ELR (cell line): ENCODE measurements at places on chromosomes 16 and 17.

- no peak for DNase-seq
These were observed 166.2 kb upstream of the KCNJ16 start for GRCh38 chr17:69908626-69909368.

DNA sequence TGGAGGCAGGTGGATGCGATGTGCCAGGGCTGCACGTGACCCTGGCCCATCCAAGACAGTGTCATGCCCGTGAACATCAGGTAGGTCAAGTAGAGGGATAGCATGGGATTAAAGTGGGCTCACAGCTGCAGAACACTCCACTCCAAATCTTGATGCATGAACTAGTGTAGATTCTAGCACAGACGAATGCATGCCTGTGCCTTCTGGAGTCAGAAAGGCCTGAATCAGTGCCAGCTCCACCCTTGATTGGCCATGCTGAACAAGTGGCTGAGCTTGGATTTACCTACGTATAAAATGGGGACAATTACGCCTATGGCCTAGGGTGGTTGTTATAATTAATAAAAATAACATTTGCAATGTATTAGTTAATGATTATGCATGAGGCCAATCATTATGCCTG lies 10.6 kb downstream of the IRX3 start:
- DNase-seq: no peak

- no peak for DNase-seq
These were observed 503.4 kb upstream of the CDH8 start for GRCh38 chr16:62539657-62540056.

DNA sequence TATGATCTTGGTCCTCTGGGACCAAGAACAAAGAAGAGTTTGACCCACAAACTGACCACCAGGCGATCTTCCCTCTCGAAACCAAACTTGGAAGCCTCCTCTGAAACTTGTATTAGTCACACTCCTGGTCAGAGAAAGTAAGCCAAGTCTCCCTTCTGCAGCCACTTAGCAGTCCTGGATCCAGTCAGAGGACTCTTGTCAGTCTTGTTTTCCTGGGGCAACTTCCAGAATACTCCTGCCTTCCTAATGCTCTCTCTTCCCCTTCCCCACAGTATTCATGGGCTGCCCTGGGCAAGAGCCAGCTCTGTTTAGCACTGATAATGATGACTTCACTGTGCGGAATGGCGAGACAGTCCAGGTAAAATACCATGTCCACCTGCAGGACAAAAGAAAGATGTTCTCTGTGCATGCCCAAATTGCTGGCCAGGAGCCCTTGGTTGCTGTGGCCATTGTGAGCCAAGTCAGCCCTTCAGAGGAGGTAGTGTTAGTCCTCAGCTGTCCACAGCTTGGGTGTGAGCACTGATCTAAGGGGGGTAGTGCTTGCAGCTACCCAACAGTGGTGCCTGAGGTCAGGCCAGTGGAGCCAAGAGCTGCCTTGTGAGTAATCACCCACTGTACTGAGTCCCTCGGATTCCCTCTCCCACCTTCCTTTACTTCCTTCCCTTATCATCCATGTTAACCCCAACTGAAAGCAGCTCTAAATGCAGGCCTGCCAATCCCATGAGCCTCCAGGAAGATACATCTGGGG lies 31.2 kb downstream of the CDH3 start:
- peak; percentile 28 for DNase-seq

GRCh38 chr17:36942631-36943125 lies 5.4 kb downstream of the LHX1 start:
- DNase-seq: no peak

DNA sequence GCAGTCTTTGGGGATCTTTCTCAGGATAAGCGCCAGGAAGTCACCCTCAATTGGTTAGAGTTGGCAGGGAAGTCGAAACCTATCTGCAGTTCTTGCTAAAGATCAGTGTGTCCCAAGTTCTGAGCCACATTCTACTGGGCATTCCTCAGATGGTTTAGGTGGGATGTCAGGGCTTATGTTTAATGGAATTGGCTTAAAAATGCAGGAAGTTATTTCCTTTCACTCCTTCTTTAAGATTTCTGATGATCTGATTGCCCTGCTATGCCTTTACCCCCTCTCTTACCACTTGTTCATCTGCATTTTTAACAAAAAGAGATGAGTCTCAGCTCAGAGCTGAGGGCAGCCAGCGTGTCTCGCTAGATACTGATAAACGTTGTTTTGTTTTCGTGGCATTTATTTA lies 30.8 kb downstream of the FOXL1 start:
- peak; percentile 91 for DNase-seq

DNA sequence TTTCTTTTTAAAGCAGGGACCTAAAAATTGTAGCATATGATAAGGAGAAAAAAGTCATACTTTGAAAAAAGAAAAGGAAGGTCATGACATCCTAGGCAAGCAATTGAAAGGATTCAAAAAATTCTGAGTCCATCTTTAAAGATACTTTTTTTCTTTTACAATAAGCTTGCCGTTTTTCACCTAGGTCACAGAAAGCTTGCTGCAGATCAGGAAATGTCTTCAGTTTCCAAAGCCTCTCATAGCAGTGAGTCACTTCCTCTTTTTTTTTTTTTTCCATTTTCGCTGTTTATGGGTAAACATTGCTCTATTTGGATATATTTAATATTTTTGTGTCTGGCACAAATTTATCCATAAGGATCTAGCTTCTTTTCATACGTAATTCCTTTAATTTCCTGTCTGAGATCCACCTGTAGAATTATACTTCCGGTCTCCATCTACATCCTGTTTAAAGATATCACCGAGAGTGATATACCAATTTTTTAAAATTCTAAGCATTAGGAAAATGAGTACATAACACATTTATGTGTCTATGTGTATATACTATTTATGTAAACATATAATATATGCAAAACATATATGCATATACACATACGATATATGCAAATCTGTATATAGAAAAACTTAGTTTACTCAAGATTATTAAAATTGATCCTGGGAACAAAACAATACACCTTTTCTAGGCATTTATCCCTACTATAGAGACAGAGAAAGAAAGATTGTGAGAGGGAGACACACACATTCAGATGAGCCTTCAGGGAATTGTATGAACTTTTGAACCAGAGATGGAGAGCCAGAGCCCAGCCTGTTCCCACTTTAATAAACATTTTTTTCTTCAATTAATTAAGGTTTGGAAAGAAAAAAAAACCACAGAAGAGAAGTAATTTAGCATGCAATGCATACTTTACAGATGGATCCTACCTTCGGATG lies 134.4 kb downstream of the SKAP1 start:
- peak; percentile 73 for DNase-seq

DNA sequence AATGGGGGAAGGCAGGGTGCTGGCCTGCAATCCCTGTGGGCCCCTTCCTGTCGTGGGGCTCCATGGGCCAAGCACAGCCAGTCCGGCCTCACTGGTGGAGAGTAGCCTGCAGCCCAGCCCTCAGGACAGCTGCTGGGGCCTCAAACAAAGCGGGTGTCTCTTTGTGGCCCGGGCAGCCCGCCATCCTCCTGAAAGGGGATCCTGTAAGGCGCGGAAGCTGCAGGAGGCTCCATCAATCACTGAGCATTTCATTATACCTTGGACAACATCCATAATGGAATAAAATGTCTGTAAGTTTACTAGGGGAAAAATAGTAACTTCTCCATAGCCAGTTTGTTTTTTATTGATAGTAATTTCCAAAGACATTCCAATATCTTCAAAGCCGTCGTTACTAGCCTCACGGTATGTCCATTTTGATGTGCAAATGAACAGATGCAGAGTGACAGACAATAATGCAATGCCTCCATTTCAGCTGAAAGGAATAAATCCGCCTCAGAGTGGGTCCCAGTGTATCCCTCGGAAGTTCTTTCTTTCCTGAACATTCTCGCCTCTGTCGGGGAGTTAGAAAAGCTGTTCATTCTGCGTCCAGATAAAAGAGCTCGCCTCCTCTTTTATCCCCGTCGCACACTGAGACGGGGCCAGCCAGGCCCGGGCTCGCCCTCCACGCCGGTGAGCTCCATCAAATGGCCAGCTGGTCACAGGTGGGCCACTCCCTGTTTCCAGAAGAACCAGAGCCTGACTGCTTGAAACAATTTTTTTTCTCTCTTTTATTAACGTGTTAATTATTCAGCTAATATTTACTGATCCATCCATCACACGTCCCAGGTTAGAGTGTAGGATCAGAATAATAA lies 14.4 kb downstream of the WSCD1 start:
- DNase-seq: no peak

DNA sequence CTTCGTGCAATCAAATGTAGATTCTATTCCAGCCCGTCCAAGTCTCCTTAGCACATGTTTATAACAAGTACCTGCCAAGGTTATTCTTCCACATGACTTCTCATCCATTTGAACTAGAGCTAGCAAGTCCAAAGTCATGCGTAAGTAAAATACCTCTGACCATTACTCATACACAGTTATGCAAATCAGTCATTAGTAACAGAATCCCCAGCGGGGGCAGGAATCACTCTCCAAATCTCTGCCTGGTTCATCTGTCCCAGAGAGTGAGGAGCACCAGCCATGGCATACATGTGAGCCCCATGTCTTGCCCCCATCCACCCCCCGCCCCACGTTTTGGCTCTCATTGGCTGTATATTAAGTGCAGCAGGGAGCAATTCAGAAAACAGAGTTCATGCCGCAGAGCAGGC lies 27.7 kb downstream of the SRL start:
- DNase-seq: peak; percentile 91
